Hematopoietic multipotent progenitor cell (in vitro differentiated cells): ENCODE measurements at places on chromosomes 1 and 21. TPM values are rescaled to one million over a fixed set of nuclear protein-coding genes. Genes with fewer than 3 reads are reported as not detected.

The CHRNB2 gene
- not detected for total RNA-seq

The BARHL2 gene
- total RNA-seq, result not detected

The GPR52 gene
- total RNA-seq, result 4.6 TPM

The OR2L2 gene
- total RNA-seq, result 3.0 TPM

The STYXL2 gene
- total RNA-seq, result 0.27 TPM

The PPM1J gene
- total RNA-seq, result under 0.01 TPM

The SLC45A1 gene
- 0.27 TPM for total RNA-seq

The SLAMF7 gene
- total RNA-seq, result 0.27 TPM

The PIGP gene
- 5.7 TPM for total RNA-seq

The GPR25 gene
- under 0.01 TPM for total RNA-seq

The LRRC3 gene
- total RNA-seq, result 1.1 TPM

- peak; percentile 64 for DNase-seq
Measured at GRCh38 chr1:186374303-186375151, 526 bp downstream of the TPR start.

GRCh38 chr1:187092104-187092503, 263.4 kb downstream of the PLA2G4A start:
- no peak for DNase-seq

GRCh38 chr1:236304682-236305081, 22.9 kb upstream of the ERO1B start:
- DNase-seq, result no peak

DNA sequence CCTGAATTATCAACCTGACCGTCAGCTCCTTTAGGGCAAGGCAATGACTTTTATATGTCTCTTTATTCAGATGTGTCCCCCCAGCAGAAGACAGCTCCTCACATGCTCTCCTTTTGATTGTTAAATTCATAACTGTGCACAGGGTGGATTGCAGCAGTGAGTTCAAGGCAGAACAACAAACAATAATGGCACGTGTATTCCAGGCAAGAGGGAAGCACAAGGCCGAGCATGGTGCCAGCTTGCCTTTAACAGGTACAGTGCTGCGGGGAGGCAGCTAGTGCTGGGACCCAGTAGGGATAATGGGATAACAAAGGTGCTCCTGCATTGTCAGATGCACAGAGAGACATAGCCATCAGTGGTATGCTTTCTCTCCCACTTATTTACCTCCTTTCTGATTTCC, 248.4 kb downstream of the RHOU start:
- DNase-seq, result no peak

GRCh38 chr21:16304174-16305095, 574.7 kb downstream of the USP25 start:
- DNase-seq, result no peak

- DNase-seq, result no peak
Measured at GRCh38 chr1:195105773-195106172, 1502.5 kb downstream of the KCNT2 start.

DNA sequence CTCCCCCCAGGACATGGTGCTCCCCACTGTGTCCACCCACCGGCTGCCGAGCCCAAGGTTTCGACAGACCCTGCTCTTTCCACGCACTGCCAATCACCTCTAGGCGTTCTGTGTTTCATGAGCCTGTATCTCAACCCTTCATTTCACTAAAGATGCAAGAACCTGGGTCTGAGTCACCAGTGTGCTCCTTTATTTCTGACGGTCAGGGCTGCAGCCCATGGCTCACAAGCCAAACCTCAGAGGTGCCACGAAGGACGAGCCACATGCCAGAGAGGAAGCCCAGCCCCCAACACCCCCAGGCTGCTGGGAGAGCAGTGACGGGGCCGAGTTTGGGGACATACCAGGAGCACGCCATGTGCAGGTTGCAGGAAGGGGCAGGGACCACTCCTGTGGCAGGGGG, 79.2 kb upstream of the ARHGEF16 start:
- DNase-seq, result no peak

DNA sequence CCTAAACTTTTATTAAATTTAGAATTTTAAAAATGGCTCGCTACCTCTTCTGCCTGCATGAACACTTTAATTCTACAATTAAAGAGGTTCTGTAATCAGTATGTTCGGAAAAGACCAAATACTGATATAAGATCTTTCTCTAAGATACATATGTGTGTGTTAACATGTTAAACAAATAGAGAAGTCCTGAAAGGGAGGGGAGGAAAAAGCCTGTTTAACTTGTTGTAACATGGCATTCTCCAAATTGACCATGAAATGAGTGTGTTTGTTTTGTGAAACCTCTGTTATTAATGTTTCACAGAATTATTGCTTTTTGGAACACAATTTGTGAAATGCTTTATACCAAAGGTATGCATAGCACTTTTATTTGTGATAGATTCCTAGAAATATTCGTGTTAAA, 77.0 kb downstream of the MARK1 start:
- DNase-seq, result no peak

- no peak for DNase-seq
Measured at GRCh38 chr1:66770694-66771093, 18.4 kb downstream of the DYNLT5 start.

GRCh38 chr21:27035791-27036190, 68.9 kb upstream of the ADAMTS5 start:
- DNase-seq, result no peak

DNA sequence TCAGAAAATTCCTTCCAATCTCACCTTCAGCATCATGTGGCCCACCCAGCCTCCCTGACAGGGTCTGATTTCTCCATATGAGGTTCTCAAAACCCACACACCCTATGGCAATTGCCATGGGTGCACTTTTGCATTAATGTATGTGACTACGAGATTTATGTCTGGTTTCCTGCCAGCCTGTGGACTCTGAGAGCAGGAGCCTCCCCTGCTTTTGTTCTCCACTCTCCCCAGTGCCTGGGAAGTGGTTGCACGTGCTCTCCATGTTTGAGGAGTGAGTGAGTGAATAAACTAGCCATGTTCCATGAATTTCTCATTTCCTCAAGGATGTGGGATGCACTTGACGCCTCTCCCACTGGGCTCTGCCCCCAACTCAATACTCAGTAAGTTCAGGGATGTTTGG, 91.2 kb downstream of the ACTL8 start:
- DNase-seq, result no peak

- no peak for DNase-seq
Measured at GRCh38 chr21:23601549-23601948, 2005.7 kb downstream of the MRPL39 start.

DNA sequence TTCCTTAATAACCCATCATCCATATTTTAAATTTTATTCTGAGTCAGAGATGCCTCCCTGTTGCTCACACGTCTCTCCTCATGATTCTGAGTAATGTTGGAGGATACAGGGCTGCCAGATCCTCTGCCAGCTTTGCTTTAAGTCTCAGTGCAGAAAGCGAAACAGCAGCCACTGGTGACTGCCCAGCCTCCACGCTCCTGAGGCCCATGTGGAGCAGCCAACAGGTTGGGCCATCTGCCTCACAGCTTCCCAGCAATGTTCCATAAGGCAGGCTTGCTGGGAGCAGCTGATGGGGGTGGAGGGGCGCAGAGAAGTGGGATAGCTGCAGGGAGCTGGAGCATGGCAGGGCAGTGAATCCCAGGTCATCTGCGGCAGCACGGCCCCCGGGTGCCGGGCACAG, 104.2 kb downstream of the IGSF21 start:
- no peak for DNase-seq

GRCh38 chr1:30687886-30688285, 35.5 kb downstream of the MATN1 start:
- no peak for DNase-seq
